GM23338 (cell line): ENCODE measurements at places on chromosomes 7 and 10. TPM values are rescaled to one million over a fixed set of nuclear protein-coding genes. Genes with fewer than 3 reads are reported as not detected.

Gene ADRB1
- 0.24 and 0.39 TPM in 2 replicates for total RNA-seq

GRCh38 chr10:79416578-79417255 is 28.7 kb downstream of the ZCCHC24 start:
- no peak for DNase-seq

DNA sequence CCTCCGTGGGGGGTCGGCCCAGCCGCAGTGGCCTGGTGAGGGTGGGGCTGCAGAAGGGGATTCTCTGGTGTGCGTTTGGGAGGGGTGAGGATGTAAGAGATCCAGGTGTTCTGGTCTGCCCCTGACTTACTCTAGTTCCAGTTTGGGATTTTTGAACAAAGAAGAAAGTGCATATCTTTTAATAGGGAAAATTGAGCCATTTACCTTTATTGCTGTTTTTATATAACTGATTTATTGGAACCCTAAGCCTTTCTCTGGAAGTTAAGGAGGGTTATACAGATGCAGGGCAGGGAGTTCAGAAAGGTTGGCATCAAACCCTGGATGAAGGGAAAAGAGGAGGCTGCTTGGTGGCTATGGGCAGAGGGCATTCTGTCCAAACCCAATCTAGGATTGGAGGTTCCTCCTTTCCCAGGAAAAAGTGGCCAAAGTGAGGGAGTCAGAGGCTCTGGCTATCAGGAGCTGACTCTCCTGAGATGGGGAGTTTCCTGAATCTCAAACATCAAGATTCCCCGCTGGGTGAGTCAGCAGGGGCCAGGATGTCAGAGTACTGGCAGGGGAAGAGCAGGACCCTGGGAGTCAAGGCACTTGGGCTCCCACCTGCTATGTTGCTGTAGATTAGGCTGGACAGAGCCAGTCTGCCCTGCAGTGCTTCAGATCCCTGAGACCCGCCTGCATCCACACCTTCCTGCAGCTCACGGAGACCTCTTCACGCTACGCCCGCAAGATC is 67.5 kb downstream of the CLIP2 start:
- no peak for DNase-seq

GRCh38 chr7:43876976-43877745 is 7.8 kb upstream of the MRPS24 start:
- DNase-seq: no peak

- DNase-seq: no peak
These were observed 26.1 kb downstream of the WAC start for GRCh38 chr10:28558923-28559508.

- no peak for DNase-seq
These were observed 48.5 kb downstream of the PDIA4 start for GRCh38 chr7:148979827-148980226.

GRCh38 chr10:3835770-3836169 is 50.8 kb upstream of the KLF6 start:
- DNase-seq: no peak

Gene LFNG
- total RNA-seq: 24.5 and 35.4 TPM in 2 replicates

- DNase-seq: no peak
These were observed 1.5 kb upstream of the SHH start for GRCh38 chr7:155813546-155814315.

Gene SOSTDC1
- total RNA-seq: 0.70 and 0.76 TPM in 2 replicates

GRCh38 chr10:119398996-119399395 is 143.5 kb downstream of the RGS10 start:
- DNase-seq: no peak

DNA sequence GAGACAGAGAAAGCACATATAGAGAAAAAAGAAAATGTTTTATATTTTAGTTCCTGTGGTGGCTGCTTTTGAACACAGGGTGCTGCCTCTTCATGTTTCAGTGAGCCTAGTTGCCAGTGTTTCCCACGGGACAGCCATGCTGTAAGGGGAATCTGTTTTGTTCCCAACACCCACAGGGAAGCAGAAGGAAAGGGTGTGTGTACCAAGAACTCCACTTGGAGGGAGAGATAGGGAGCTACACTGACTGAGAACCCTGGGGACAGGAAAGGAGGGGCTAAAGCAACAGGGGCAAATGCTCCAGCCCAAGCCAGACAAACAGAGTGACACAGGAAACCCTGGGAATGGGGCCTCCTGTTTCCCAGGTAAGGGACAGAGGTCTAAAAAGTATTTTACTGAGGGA is 40.2 kb downstream of the FRMPD2 start:
- no peak for DNase-seq

GRCh38 chr10:71584461-71584860 is 135.1 kb downstream of the C10orf105 start:
- no peak for DNase-seq
